ENCODE measurements at places on chromosomes 4 and X.

DNA sequence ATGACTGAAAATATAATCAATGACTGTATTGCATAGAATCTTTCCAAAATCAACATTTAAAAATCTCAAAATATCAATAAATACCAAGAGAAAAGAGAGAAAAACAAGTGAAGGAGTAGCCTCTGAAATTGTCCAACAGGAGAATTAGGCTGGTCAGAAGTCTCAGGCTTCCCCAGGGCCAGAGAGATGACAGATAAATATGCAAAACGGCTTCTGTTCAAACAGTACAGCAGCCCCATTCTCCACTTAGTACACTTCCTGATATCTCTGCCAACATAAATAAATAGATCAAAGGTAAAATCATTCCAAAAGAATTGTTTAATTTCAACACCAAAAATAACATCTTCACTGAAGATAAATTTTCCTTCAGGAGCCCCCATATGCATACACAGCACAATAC, 204.7 kb upstream of the GABRA2 start:
- no peak for DNase-seq

- no peak for DNase-seq
Observed at GRCh38 chr4:159451006-159451405, 348.1 kb downstream of the RAPGEF2 start.

GRCh38 chr4:126182786-126183185, 868.0 kb downstream of the FAT4 start:
- no peak for DNase-seq

DNA sequence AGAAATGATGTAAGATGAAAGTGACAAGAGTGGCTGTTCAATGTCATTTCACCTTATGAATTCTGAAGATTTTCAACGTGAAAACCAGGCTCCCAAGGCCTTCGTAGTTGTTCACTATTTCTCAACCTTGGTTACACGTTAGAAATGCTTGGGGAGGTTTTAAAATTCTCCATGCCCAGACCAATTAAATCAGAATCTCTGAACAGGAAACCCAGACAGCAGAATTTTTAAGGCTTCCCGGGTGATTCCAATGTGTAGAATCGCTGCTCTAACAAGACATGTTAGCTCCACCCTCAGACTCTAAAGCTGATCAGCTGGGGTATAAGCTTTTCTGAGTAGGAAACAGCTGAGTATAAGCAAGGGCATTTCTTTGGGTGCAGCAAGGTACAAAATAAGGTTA, 160.4 kb upstream of the TET2 start:
- no peak for DNase-seq
